ENCODE measurements at places on chromosomes 1 and 21. TPM values are rescaled to one million over a fixed set of nuclear protein-coding genes. Genes with fewer than 3 reads are reported as not detected.

DNA sequence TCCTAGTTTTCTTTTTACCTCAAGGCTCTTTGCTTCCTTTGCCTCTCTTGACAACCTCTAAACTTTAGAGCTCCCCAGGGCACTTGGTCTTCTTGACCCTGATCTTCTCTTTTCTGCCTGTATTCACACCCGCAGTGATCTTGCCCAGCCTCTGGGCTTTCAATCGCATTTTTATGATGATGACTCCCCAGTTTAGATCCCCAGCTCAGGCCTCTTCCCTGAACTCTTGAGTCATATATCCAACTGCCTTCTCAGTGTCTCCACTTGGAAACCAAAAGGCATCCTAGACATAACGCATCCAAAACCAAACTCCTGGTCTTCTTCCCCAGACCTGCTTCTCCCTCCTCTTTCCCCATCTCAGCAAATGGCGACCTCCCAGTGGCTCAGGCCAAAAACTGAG, 6.5 kb downstream of the STUM start:
- DNase-seq, result no peak

GRIK1 gene
- not detected for total RNA-seq

AMIGO1 gene
- total RNA-seq, result 19.3 TPM

ANXA9 gene
- total RNA-seq, result not detected

MFAP2 gene
- 4.1 TPM for total RNA-seq

TINAGL1 gene
- total RNA-seq, result 268 TPM

DNA sequence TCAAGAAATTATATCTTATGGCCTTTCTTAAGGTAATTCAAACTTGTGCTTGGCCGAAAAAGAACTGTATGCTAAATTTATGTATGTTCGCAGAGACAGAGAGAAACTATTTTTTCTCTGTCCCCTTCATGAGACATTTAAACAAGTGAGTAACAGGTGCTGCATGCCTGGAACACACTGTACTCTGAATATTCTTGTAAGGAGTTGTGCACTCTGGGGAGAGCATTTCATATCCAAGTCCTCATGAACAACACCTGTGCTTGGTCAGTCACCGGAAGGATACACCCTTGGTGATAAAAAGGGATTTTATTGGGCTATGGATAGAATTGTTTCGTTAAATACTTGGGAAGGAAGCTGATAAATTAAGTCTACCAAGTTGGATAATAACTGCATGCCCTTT, 220.8 kb upstream of the NRIP1 start:
- DNase-seq, result no peak

TSPAN1 gene
- total RNA-seq, result 0.75 TPM

KDF1 gene
- 0.35 TPM for total RNA-seq

DLGAP3 gene
- total RNA-seq, result 0.08 TPM

PODN gene
- 30.1 TPM for total RNA-seq

GRCh38 chr1:114352797-114353196, 158.2 kb downstream of the TRIM33 start:
- DNase-seq, result no peak

DNA sequence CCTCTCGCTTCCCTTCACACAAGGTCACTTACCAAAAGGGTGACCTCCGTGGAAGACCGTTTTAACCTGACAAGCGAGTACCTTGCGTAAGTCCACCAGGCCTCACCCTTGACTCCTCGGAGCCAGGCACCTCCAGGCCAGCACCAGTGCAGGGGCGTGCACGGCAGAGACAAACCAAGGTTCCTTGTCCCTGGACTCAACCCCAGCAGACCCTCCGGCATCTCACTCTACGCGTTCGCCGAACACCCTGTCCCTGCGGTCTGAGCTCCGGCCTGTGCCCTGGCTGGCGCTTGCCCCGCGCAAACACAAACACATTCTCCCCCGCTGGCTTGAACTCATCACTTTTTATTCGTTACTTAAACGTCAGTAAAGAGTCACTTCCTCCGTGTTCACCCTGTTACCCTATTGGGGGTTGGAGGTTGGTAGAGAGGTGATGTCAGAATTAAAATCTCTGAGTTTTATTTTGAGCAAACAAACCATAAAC, 4.5 kb downstream of the TBX15 start:
- DNase-seq, result no peak

DNA sequence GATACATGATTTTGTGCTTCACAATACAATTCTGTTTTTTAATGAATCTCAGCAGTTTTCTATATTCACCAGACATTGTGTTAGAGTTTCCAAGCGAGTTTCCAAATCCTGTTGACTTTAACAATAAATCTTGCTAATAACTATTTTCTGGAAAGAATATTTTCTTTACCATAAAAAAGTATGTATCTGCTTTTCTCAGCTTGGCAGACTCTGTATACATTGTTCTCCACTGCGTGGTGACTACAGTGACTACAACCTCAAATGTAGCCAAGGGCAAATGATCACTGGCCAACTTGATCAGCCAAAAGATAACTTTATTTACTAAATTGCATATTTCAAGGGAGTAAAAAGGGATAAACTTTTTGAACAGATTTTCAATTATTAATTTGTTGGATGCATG, 325.9 kb upstream of the ADAMTS5 start:
- DNase-seq, result no peak

DNA sequence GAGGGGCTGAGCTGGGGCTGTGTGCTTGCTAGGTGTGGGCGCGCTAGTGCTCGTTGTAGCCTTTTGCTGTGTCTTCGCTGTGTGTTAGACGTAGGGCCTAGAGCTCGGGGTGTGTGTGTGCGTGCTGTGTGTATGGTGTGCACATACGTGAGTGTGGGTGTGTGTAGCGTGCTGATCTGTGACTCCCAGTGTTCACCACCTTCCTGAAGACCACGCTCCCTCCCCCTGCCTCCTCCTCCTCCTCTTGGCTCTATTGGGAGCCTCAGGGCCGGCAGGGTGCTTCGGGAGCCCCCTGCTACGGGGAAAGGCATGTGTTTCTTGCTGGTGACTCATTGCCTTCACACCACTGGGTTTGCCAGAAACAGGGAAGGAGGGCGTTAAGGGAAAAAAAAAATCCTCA, 9.4 kb upstream of the KCNC4 start:
- DNase-seq, result no peak

DNA sequence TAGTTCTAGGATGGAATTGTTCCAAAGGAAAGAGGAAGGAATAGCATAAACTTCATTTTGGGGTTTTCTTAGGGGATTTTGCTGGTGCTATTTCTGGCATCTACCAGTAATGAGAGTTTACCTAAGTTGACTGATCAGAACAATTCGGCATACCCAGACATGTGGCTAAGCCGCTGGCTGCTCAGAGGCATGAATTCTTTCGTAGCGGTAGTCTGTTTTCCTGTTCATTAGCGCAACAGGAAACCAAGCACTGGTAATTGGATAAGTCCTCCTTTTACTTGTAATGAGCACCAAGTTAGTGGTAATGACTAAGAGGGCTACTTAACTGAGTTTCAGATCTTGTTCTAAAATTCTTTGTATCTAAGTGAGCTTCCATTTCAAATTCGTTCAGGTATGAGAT, 38.6 kb downstream of the C21orf91 start:
- DNase-seq, result no peak

NR5A2 gene
- total RNA-seq, result 1.7 TPM

- peak; percentile 81 for DNase-seq
Observed at GRCh38 chr1:41537788-41538351, 53.4 kb upstream of the EDN2 start.

- DNase-seq, result no peak
Observed at GRCh38 chr1:242240077-242240476, 241.2 kb upstream of the MAP1LC3C start.

- DNase-seq, result no peak
Observed at GRCh38 chr1:223221686-223222085, 78.6 kb upstream of the TLR5 start.

IBA57 gene
- total RNA-seq, result 14.8 TPM

KIF17 gene
- 5.2 TPM for total RNA-seq

All from Right ventricle myocardium superior (tissue), 1 donor.